ENCODE measurements at places on chromosomes 7 and 10. TPM values are rescaled to one million over a fixed set of nuclear protein-coding genes. Genes with fewer than 3 reads are reported as not detected.

DNA sequence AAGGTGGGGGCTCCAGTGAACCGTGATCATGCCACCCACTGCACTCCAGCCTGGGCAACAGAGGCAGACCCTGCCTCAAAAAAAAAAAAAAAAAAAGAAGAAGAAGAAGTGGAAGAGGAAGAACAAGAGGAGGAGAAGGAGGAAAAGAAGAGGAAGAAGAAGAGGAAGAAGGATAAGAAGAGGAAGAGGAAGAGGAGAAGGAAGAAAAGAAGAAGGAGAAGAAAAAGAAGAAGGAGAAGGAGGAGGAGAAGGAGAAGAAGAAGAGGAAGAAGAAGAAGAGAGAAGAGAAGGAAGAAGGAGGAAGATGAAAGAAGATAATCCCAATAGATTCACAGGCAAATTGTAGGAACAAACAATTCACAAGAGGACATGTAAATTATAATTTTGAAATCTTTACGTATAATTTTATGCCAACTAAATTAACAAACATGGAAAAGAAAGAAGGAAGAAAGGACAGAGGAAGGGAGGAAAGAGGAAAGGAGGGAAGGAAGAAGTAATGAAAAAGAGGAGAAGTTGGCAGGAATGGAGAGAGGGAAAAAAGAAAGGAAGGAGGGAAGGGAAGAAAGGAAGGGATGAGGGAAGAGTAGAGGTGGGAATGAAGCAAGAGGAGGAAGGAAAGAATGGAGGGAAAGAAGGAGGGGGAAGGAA is 3.5 kb downstream of the SVOPL start:
- no peak for DNase-seq

DNA sequence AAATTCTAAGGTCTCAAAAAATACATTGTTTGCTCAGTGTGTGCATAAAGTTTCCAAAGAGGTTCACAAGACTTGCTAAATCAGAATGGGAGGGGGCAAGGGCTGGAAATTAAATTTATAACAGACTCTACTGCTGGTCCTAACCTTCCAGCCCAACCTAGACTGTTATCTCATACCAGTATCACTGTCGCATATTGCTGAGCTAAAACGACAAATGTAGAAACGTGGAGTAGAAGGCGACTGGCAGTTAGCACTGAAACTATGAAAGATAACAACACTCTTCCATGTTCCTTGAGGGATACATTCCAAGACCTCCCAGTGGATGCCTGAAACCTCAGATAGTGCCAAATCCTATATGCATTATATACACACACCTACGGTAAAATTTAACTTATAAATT is 514.3 kb downstream of the KCNMA1 start:
- DNase-seq, result no peak

GRCh38 chr10:97186911-97187310 is 1.2 kb upstream of the SLIT1 start:
- DNase-seq, result no peak

- no peak for DNase-seq
These were observed 9.0 kb upstream of the RSBN1L start for GRCh38 chr7:77687100-77687746.

- no peak for DNase-seq
These were observed 57.2 kb upstream of the INPP5A start for GRCh38 chr10:132480356-132480755.

DNA sequence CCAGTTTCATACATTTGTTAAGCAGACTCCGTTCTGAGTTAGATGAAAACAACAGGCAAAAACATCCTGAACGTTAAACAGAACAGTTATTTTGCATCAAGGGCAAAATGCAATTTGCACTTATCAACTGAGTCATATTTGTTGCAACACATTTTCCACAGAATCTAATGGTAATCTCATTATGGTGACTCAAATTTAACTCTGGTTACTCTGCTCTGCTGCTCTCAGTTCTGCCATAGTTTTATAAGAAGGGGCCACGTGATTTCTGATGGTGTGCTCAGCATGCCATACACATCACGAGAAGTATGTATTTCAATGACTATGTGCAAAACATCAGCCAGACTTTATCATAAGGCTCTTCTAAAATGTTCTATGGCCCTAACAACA is 148.8 kb downstream of the CHCHD3 start:
- no peak for DNase-seq

DNA sequence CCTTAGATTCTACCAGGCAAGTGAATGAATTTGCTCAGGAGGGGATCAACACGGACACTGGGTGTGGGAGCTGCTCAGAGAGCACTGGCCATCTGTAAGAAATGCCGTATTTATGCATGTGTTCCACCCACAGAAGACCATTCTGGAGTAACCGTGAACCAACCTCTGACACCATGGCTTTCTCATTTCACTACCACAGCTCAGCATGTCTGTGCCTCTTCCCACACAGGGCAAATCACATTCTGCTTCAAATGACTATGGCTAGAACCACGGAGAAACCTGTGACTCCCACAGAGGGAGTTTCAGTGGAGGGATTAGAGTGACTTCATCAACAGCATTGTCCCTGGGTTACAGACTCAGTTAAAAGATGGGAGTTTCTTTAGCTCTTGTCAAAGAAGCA is 893.4 kb downstream of the XPNPEP1 start:
- no peak for DNase-seq

DNA sequence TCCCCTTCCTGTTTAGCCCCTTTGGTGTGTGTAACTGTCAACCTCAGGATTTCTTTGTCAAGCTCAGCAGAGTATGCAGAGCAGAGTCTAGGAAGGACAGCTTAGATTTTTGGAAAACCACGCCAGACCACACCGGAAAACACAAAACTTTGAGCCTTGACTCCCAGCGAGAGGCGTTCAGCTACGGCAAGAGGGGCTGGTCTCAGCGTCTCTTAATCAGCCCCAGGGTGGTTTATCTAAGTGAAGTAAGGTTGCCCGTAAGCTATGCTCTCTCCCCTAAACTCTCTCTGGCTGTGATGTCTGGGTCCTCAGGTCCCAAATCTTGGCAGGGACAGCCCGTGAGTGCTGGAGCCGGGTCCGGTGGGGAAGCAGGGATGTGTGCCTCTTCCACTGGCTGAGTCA is 230.9 kb downstream of the KLF6 start:
- no peak for DNase-seq

WNT8B gene
- total RNA-seq, result not detected

EMX2 gene
- total RNA-seq, result not detected

SORCS1 gene
- 0.45 TPM for total RNA-seq

HGF gene
- 10.7 TPM for total RNA-seq
